ENCODE measurements at places on chromosomes 1 and 21.

DNA sequence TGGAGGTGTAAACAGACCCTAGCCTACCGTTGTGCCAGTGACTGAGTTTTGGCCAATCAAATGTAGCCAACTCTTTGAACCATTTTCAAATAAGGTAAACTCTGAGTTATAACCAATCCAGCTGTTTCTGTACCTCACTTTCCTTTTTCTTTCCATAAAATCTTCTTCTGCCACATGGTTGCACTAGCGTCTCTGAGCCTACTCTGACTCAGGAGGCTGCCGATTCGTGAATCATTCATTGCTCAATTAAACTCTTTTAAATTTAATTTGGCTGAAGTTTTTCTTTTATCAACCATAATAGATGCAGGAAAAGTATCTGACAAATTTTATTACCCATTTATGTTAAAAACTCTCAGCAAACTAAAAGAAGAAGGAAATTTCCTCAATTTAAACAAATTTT, 111.5 kb upstream of the LYPLAL1 start:
- DNase-seq: peak; percentile 47
- peaks cover under 1% of the 10 kb centered on the region for H3K4me1 ChIP-seq
- no peak overlapping the region for H3K27ac ChIP-seq

GRCh38 chr21:37700641-37701202, 215.5 kb downstream of the KCNJ6 start:
- no peak overlapping the region for H3K27ac ChIP-seq
- no peak overlapping the region for H3K4me3 ChIP-seq
- H3K36me3 ChIP-seq: no peaks in the 10 kb centered on the region
- H3K27me3 ChIP-seq: no peaks in the 10 kb centered on the region
- peak; percentile 80 for DNase-seq

- H3K4me1 ChIP-seq: no peaks in the 10 kb centered on the region
- no peak overlapping the region for H3K4me3 ChIP-seq
- H3K27me3 ChIP-seq: no peaks in the 10 kb centered on the region
- no peaks in the 10 kb centered on the region for H3K36me3 ChIP-seq
- no peak overlapping the region for H3K27ac ChIP-seq
- DNase-seq: no peak
Observed at GRCh38 chr1:196732526-196732925, 42.1 kb upstream of the CFHR3 start.

DNA sequence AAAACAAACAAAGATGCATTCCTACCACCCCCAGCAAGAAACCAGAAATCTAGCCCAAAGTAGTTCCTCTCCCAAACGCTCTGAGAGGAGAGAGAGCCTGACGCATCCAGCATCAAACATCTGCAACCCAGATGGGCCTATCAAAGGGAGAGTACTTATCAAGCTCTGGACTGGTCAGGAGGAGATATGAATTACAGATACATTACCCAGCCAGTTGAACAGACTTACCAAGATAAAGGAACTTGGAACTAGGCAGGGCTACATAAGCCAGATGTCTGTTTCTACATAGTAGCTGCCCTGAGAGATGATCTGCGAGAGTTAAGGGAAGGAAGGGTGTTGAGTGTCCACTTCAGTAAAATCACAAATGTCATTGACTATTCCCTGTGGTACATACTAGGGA, 138.4 kb downstream of the PAPPA2 start:
- no peak for DNase-seq
- H3K4me1 ChIP-seq: no peaks in the 10 kb centered on the region
- no peak overlapping the region for H3K27ac ChIP-seq
- H3K36me3 ChIP-seq: no peaks in the 10 kb centered on the region
- H3K27me3 ChIP-seq: no peaks in the 10 kb centered on the region

GRCh38 chr1:7043719-7044535, 258.7 kb downstream of the CAMTA1 start:
- no peaks in the 10 kb centered on the region for H3K27me3 ChIP-seq
- H3K4me1 ChIP-seq: no peaks in the 10 kb centered on the region
- DNase-seq: no peak
- H3K4me3 ChIP-seq: no peak overlapping the region
- H3K27ac ChIP-seq: no peak overlapping the region

- no peaks in the 10 kb centered on the region for H3K27me3 ChIP-seq
- H3K4me1 ChIP-seq: no peaks in the 10 kb centered on the region
- DNase-seq: no peak
- H3K4me3 ChIP-seq: no peak overlapping the region
Observed at GRCh38 chr1:28195780-28196179, 19.3 kb upstream of the PTAFR start.

DNA sequence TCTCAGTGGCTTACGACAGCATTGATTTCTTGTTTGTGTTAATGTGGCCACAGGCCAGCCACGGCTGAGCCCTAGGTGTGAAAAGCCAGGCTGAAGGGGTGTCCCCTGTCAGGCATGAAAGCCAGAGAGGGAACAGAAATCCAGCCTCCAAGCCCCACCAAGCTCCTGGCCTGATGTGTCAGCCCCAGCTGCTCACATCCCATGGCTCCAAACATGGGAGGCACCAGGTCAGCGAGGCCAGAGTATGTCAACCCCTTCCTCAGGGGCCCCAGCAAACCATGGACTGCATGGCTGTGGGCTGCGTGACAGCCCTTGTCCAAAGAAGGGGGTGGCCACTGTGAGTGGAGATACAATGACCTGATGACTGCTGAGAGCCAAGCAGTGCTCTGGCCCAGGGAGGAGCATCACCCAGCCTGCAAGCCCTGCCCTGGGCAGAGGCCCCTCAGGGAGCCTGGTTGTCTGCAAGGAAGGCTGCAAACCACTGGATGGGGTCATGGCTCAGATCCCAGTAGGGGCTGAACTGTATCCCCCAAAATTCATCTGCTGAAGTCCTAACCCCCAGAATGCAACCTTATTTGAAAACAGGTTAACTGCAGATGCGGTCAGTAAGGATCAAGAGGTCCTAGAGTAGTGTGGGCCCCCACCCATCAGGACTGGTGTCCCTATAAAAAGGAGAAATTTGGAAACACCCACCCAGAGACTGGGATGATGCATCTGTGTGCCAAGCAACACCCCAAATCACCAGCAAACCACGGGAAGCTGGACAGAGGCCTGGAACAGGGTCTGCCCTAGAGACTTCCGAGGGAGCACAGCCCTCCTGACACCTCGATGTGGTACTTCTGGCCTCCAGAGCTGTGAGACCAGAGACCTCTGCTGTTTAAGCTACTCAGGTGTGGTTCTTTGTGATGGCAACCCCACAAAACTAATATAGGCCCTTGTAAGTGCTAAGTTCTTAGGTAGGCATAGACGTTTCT, 3.3 kb upstream of the MX2 start:
- no peak overlapping the region for H3K27ac ChIP-seq
- H3K4me1 ChIP-seq: peaks cover 5% of the 10 kb centered on the region
- no peak overlapping the region for H3K4me3 ChIP-seq
- H3K27me3 ChIP-seq: no peaks in the 10 kb centered on the region
